ENCODE measurements at places on chromosomes 7 and 10.

DNA sequence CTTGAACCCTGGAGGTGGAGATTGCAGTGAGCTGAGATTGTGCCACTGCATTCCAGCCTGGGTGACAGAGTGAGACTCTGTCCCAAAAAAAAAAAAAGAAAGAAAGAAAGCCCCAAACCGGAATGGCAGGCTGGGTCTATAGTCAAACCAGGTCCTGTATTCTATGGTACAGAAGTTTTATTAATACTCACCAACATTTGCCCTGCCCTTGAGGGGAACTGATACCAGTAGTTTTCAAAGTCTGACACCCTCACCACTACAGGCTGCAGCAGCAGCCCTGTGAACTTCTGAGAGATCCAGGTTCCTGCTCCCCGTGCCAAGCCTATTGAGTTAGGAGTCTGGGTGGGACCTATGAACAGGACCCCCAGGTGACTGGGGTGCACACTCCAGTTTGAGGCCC lies 80.6 kb downstream of the RGS10 start:
- DNase-seq: no peak

DNA sequence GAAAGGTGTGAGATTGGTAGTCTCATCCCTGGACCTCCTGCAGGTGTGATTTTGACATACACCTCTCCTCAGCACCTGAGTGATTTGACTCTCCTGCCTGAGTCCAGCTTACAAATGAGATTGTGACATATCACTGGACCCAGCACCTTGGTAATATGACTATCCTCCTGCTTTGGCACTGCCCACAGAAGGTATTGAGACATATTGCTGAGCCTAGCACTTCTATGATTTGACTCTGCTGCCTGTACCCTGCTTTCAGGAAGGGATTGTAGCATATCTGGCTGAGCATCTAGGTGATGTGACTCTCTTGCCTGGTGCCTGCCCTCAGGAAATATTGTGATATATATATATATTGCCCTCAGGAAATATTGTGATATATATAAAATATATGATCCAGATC lies 43.5 kb upstream of the ZNF680 start:
- DNase-seq: no peak

DNA sequence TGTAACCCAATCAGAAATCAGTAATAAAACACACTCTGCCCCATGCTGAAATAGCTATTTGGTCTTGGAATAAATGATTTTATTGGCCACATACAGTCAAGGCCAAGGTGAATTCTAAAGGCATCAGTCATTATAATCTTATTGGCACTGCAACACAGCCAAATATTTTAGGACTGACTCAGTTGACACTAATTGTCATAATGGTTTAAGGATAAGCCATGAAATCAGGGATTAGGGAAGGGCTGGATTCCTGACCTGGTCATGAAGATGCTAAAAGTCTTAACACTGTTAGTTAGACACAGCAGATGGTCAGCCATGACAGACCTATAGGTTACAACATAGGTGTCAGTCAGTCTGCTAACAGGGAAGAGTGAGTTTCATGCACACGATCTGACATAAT lies 330.3 kb upstream of the NPSR1 start:
- no peak for DNase-seq

GRCh38 chr7:3575753-3576531 lies 274.9 kb downstream of the SDK1 start:
- DNase-seq: peak; percentile 43

DNA sequence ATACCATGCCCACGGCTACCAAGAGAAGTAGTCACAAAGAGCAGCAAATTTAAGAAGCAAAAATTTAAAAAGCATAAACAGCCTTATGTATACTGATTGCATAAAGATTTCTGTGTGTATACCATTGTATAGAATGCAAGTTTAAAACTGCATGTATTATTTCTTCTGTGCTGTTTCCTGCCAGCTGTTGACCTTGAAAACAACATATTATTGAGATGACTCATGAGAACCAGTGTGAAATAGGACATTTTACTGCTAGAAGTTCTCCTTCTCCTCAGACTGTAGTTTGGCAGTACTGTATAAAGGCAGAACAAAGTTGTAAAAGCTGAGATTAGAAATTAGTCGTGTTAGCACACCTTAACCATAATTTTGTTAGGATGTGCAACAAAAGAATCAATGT lies 42.3 kb upstream of the SGCE start:
- DNase-seq: no peak

DNA sequence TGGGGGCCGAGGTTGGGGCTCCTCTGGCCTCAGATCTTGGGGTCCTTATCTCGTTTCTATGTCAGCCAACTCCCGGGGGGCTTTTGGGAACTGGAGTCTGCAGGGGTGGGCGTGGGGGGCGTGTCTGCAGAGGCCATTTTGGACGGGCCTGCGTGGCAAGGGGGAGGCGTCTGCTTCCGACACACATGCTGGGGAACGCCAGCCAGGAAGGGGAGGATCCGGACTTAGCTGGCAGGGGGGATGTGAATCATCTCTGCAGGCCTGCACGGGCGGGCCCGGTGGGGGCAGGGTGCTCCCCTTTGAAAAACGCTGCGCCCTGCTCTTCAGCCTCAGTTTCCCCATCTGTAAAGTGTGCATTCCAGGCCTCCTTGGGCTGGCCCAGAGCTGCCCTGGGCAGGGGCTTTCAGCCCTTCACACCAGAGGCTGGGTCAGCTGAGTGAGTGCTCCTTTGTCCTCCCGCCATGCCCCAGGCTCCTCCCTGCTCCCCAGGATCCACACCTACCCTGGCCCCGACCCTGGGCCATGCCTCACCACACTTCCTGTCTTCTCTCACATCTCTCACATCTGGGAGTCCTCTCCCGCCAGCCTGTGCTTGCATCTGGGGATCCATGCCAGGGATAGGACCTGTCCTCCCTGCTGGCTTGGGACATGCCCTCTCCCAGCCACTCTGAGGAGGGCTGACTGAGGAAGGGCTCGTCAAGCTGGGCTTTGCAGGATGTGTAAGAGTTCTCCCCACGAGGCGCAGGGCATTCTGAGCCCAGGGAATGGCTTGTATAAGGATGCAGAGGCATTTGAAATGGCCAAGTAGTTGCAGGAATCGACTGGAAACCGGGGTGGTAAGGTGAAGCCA lies 172.6 kb upstream of the TNRC18 start:
- DNase-seq: peak; percentile 36
